K562 (cell line): ENCODE measurements at places on chromosomes 13 and 19. TPM values are rescaled to one million over a fixed set of nuclear protein-coding genes. Genes with fewer than 3 reads are reported as not detected.

LGALS14 gene
- not detected in 2 replicates for polyA plus RNA-seq

TNNT1 gene
- 324 and 325 TPM in 2 replicates for polyA plus RNA-seq

TSHZ3 gene
- polyA plus RNA-seq: 0.03 TPM in 1 of 2 replicates, not detected in the other

CEACAM1 gene
- polyA plus RNA-seq: 0.05 and 0.77 TPM in 2 replicates

CEACAM18 gene
- polyA plus RNA-seq: not detected in 2 replicates

CYP4F3 gene
- polyA plus RNA-seq: not detected in 2 replicates

ZNF681 gene
- 3.1 and 4.9 TPM in 2 replicates for polyA plus RNA-seq

TFPT gene
- 15.9 and 16.2 TPM in 2 replicates for polyA plus RNA-seq
